Activated naive CD4-positive, alpha-beta T cell (primary cell): ENCODE measurements at places on chromosomes 3 and 15.

DNA sequence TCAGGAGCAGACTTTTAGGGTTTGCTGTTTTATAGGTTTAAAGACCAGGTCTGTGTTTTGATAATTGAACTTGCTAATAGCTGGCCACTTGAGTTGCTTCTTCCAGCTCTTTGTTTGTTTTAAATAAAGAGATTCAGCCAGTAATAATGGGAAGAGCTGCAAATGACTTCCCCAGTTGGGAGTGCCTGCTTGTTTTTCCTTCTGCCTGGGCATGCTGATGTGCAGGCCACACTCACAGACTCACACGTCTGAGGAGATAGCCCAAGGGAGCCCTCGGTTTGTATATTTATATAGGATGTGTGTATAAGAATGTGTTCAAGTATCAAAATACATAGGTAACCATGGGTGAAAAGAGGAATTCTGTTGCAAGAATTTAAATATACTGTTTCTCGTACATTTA lies 78.2 kb upstream of the BOC start:
- DNase-seq, result no peak

DNA sequence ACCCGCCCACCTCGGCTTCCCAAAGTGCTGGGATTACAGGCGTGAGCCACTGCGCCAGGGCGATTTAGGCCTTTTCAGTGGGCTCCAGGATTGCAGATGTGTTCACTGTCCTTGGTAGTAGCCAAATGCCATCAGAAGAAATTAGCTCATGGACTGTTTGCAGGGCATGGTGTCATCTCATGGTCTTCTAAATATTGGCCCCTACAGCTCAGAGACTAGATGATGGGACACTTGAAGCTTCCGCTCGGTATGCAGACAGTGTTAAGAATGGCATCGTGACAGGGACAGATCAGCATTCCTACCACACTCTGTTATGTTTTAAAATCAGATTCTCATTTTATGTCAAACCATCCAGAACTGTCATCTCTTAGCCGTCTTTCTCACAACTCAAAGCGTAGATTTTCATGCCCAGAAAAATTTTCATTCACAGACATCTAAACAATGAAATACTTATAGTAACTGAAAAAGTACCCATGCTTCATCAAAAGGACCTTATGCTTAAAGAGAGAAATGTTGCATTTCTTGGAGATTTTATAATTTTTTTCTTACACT lies 24.9 kb downstream of the SLCO3A1 start:
- DNase-seq, result no peak

DNA sequence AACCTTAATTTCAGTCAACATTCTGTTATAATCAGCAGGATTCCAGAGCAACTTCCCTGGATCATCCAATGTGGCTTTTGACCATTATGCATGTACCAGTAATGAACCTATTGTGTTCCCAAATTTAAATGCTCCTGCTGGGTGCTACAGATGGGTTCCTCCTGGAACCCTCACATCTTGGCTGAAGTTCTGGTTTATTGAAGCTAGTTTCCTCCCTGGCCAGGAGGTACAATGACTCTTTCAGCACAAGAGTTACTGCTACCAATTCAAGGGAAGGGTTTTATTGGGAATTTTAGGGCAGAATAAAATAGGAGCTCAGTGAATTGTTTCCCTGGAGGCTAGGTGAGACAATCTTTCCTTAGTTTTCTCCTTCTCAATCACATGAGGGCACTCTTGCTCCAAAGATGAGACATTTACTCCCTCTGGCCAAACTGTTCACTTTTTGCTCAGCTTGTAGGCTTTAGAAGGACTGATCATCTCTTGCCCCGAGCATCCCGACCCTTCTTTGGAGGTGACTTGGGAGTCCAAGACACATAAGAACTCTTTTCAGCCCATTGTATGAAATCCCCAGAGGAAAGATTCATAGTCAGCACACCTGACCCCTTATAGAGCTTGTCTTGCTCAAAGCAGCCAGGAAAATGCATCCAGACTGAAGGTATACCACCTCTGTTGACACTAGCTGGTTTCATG lies 8.8 kb upstream of the NPHP3 start:
- no peak for DNase-seq

DNA sequence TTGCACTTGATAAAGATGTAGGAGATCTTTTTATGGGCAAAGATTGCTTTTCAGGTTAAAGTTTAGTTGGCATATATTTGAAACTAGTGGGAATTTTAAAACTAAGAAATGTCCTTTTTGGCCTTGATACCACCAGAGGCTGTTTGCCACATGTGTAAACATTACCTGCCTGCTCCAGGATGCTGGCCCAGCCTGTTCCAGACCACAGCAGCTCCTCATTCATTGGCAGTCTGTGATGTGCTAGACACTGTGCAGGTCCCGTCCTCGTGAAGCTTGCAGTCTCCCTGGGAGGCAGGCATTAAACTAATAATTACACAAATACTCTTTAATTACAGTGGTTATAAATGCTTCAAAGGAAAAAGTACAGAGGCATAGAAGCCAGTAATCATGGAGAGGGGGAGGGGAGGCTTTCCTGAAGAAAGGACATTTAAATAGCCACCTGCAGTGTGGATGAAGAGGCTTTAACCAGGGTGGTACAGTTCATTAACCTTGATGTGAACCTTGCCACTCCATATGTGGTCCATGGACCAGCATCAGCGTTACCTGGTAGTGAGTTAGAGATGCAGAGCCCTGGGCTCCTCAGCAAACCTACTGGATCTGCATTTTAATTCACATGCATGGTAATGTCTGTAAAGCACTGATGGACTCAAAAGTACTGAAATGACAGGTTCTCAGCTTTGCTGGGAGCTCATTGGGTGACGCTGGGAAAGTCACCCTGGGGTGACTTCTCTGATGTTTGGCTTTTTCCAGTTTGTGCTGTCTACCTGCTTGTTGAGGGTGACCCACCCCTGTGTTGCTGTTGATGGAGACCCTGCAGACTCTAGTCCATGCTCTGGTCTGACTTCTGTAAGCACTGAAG lies 5.3 kb downstream of the ZNF710 start:
- DNase-seq, result no peak

GRCh38 chr3:140386357-140387100 lies 291.3 kb upstream of the TRIM42 start:
- no peak for DNase-seq

DNA sequence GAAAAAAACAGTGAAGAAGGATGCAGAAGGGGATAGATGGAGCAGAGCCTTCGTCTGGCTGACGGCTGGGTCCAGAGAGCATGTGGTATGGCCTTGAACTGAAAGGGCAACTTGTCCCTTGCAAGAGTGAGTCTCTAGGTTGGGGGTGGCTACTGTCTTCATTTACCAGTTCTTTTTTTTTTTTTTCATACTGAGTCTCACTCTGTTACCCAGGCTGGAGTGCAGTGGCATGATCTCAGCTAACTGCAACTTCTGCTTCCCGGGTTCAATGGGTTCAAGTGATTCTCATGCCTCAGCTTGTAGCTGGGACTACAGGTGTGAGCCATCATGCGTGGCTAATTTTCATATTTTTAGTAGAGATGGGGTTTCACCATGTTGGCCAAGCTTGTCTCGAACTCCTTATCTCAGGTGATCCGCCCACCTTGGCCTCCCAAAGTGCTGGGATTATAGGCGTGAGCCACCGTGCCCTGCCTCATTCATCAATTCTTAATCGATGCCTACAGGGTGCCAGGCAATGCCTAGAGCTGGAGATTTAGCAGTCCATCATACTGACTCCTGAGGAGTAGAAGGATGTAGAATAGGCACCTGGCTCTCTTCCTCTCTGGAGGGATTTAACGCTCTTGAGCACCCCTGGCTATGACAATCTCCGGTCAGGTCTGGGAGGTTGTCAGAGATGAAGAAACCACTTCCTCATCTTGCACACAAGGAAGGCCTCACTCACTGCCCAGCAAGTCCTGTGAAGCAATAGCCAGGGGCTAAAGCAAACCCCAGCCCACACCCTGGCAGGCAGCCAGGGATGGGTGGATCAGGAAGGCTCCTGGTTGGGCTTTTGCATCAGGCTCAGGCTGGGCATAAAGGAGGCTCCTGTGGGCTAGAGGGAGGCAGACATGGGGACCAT lies at the start of gene CAMP:
TSS of gene CAMP (plus strand) at position 880 of the 898 bp plus-strand sequence. CDS start at position 897, 17 bp downstream.
- DNase-seq, result no peak

- no peak for DNase-seq
These were observed 66.0 kb downstream of the GPD1L start for GRCh38 chr3:32172420-32172819.

- DNase-seq, result no peak
These were observed 302.5 kb upstream of the ATP11B start for GRCh38 chr3:182490596-182491491.
